Osteoblast (primary cell): ENCODE measurements at places on chromosomes 11 and 22. TPM values are rescaled to one million over a fixed set of nuclear protein-coding genes. Genes with fewer than 3 reads are reported as not detected.
A peak's percentile ranks its signal among the peaks of the same experiment; 100 is the strongest.

The DEUP1 gene
- under 0.01 TPM in 2 replicates for total RNA-seq

The RIBC2 gene
- 0.88 TPM in 1 of 2 replicates, not detected in the other for total RNA-seq

DNA sequence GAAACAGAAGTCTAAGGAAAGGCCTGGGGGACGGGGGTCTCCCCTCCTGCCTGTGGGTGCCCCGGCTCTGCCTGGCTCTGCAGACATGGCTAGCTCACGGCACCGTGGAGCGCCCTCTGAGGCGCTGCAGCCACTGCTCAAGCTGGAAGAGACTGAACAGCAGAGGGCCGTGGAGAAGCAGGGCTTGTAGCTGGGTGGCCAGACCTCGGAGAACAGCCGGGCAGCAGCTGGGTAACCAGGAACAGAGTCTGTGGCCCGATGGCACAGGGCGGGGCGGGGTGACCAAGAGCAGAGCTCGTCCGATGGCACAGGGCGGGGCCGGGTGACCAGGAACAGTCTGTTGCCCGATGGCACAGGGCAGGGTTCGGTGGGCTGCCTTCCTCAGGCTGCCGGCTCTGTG is 18.1 kb downstream of the RNH1 start:
- no peaks in the 10 kb centered on the region for H3K4me1 ChIP-seq
- peak; percentile 91 for DNase-seq
- no peak overlapping the region for H3K4me3 ChIP-seq
- H3K36me3 ChIP-seq, result peaks cover 9% of the 10 kb centered on the region
- H3K27me3 ChIP-seq, result no peaks in the 10 kb centered on the region
- no peak overlapping the region for H3K27ac ChIP-seq

GRCh38 chr22:24146791-24147353 is 34.4 kb upstream of the SUSD2 start:
- peaks cover 4% of the 10 kb centered on the region for H3K36me3 ChIP-seq
- peaks cover 27% of the 10 kb centered on the region for H3K4me1 ChIP-seq
- no peak overlapping the region for H3K4me3 ChIP-seq
- H3K27me3 ChIP-seq, result no peaks in the 10 kb centered on the region

DNA sequence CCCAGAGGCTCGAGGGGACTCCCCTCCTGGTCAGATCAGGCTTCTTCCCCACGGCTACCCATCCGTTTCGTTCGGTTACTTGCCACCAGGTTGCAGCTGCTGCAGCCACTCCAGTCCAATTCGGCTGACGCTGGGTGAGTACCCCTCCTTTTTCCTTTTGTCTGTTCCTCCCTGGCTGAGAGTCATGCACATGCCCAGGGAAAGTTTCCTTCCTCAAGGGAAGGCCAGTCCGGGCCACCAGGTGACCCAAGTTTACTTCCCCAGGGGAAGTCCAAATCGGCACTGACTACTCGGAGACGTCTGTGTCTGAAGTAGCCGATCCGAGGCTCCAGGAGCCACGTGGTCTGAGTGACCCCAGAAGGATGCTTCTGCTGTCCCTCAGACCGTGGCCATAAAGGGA is 13.2 kb upstream of the OR56A3 start:
- H3K4me1 ChIP-seq, result no peaks in the 10 kb centered on the region
- H3K36me3 ChIP-seq, result no peaks in the 10 kb centered on the region
- DNase-seq, result no peak
- no peak overlapping the region for H3K4me3 ChIP-seq
- no peak overlapping the region for H3K27ac ChIP-seq

The IMMP1L gene
- 8.7 and 11.5 TPM in 2 replicates for total RNA-seq

The IGSF9B gene
- total RNA-seq, result under 0.01 and 0.36 TPM in 2 replicates

DNA sequence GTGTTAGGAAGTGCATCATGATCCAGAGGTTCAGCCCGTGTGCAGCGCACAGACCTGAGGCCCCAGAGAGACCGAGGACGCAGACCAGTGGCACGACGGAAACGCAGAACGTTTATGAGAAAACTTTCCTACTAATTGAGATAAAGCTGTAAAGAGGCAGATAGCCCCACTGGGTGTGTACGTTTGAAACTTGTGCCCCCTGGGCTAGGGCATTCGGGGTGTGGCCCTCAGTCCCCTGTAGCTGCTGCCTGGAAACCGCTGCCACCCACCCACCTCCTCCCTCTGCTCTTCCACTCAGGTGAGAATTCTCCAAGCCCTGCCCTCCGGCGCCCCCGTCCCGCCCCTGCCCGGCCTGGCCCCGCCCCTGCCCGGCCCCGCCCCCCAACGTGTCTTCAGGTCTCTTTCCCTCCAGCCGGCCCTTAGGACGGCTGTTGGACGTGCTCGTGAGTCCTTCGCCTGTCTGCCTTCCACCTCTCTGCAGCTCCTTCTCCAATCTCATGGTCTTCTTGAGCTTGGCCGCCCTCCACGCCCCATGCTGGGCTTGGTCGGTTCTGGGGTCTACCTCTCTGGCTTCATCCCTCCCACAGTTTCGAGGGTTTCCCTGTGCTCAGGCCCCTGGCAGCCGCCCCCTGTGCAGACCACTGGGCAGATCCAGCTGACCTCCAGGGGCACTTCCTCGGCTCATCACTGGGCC is 12.1 kb downstream of the MAPK8IP2 start:
- H3K27me3 ChIP-seq, result peaks cover 4% of the 10 kb centered on the region
- H3K36me3 ChIP-seq, result no peaks in the 10 kb centered on the region
- no peak overlapping the region for H3K27ac ChIP-seq
- H3K4me3 ChIP-seq, result no peak overlapping the region
- DNase-seq, result peak; percentile 86

GRCh38 chr11:111413849-111414248 is 34.8 kb upstream of the POU2AF1 start:
- peaks cover 3% of the 10 kb centered on the region for H3K27me3 ChIP-seq
- no peaks in the 10 kb centered on the region for H3K4me1 ChIP-seq
- H3K27ac ChIP-seq, result no peak overlapping the region
- no peaks in the 10 kb centered on the region for H3K36me3 ChIP-seq
- no peak overlapping the region for H3K4me3 ChIP-seq

GRCh38 chr11:72718101-72718501 is 34.1 kb downstream of the ARAP1 start:
- H3K27me3 ChIP-seq, result no peaks in the 10 kb centered on the region
- no peak overlapping the region for H3K4me3 ChIP-seq
- peaks cover 39% of the 10 kb centered on the region for H3K4me1 ChIP-seq
- peak; percentile 57 for DNase-seq

GRCh38 chr22:48957311-48957986 is 870.2 kb downstream of the BRD1 start:
- DNase-seq, result peak; percentile 67
- H3K4me1 ChIP-seq, result no peaks in the 10 kb centered on the region
- no peaks in the 10 kb centered on the region for H3K27me3 ChIP-seq
- H3K27ac ChIP-seq, result no peak overlapping the region

GRCh38 chr11:123268156-123268555 is 73.1 kb upstream of the CLMP start:
- H3K27me3 ChIP-seq, result peaks cover 14% of the 10 kb centered on the region
- H3K27ac ChIP-seq, result no peak overlapping the region
- no peaks in the 10 kb centered on the region for H3K36me3 ChIP-seq

The B3GAT1 gene
- not detected in 2 replicates for total RNA-seq

DNA sequence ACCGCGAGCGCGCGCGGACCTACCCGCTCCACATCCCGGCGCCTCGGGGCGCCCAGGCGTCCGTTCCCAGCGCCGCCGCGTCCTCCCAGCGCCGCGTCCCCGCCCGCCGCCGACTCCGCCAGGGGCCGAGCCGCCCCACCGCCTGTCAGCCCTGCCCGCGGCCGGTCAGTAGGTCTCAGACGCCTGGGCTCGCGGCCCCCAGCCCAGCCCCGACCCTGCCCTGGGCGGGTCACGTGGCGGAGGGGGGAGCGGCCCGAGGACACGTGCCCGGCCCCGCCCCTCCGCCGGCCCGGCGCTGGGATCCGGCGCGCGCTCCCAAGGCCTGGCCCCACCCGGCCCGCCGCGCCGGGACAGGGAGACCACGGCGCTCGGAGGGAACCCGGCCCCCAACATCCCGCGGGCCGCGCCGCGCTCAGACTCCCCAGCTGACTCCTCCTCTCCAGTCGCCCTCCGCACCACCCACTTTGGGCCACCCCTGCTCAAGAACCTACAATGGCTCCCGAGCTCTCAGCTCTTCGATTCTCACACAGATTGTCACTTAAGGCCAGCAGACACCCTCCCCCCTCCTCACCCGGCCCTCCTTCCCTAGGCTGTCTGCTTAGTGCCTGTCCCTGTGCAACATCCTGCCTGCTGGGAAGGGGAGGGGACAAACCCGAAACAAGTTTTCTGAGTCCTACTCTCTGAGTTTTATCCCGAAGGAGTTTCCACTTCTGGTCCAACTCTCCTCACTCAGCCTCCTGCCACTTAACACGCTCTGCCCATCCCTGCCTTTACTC is at the start of gene RAB3IL1:
Gene RAB3IL1 (minus strand): TSS at position 233 of the 776 bp plus-strand sequence. CDS start 199 bp downstream, at position 34.
- H3K27ac ChIP-seq, result no peak within 1 kb of the TSS
- H3K36me3 ChIP-seq, result no peaks in the 10 kb centered on the region
- peaks cover 4% of the 10 kb centered on the region for H3K4me1 ChIP-seq
- peak; percentile 98 for DNase-seq

GRCh38 chr11:88354912-88355311 is 17.4 kb upstream of the CTSC start:
- no peaks in the 10 kb centered on the region for H3K36me3 ChIP-seq
- no peak overlapping the region for H3K27ac ChIP-seq
- no peak overlapping the region for H3K4me3 ChIP-seq
- DNase-seq, result no peak
- H3K27me3 ChIP-seq, result no peaks in the 10 kb centered on the region

The DDI1 gene
- under 0.01 TPM in 1 of 2 replicates, not detected in the other for total RNA-seq

The RFPL2 gene
- total RNA-seq, result not detected in 2 replicates

The SPON1 gene
- total RNA-seq, result 0.72 and 0.88 TPM in 2 replicates

DNA sequence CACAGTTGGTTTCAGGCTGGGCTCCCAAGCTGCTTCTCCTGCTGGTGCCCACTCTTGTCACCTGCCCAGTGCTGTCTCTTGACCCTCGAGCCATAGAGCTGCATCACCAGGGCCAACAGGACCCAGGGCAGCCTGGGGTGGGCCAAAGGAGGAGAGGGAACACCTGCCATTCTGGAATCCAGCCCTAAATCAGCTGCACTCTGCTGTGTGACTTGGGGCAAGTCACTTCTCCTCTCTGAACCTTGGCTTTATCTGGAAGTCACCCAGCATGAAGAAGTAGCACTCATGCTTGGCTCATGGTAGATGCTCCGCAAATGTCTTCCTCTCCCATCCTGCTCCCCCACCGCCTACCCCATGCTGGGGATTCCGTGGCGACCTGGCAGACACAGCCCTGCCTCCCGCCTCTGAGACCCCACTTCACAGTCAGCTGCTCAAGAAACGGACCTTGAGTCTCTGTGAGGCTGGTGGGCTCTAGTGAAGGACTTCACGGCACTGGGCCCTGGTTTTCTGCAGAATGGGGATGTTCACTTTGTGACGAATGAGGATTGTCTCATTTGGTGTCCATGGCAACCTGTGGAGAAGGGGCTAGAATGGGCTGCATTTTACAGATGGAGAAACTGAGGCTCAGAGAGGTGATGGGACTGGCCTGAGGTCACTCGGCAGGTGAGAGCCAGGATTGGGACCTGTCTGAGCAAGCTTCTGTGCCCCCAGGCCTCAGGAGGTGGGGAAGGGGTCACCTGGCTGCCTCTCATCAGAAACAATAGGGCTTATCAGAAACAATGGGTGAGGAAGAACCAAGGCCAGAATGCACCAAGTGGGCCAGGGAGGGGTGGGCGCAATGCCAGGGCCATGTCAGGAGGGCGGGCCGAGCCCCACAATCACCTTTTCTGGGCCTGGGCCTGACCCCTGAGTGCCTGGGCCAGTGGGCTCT is 12.4 kb downstream of the EMID1 start:
- no peaks in the 10 kb centered on the region for H3K36me3 ChIP-seq
- H3K27ac ChIP-seq, result no peak overlapping the region
- no peak overlapping the region for H3K4me3 ChIP-seq
- DNase-seq, result peak; percentile 56

DNA sequence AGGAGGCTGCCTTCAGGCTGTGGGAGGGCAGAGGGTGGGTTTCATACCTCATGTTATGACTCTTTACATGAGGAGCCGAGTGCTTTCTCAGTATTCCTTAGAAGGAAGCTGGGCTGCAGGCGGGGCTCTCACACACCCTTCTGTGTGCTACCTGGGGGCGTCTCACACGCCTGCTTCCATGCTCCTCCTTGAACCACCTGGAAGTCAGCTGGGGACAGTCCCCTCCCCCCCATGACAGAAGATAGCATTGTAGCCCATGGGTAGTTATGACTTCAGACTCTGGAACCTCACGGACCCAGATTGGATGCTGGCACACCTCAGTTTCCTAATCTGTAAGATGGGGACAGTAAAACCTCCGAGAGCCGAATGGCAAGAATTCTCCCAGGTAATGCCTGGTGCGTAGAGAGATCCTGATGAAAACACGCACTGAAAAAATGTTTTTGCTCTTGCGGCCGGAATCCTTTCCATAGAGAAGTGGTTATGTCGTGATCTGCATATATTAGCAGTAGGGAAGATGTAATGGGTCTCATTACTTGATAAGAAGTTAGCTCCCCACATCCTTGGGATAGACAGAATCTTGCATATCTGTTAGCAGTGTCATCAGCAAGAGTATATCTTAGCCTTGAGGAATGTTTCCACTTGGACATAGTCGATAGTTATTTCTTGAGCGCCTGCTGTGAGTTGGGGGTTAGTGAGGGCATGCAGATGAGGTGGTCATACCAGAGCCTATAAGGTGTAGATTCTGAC is 4.9 kb downstream of the DAGLA start:
- H3K27ac ChIP-seq, result no peak overlapping the region
- H3K27me3 ChIP-seq, result no peaks in the 10 kb centered on the region
- H3K36me3 ChIP-seq, result no peaks in the 10 kb centered on the region
- peak; percentile 94 for DNase-seq
- H3K4me3 ChIP-seq, result no peak overlapping the region
- peaks cover 45% of the 10 kb centered on the region for H3K4me1 ChIP-seq

DNA sequence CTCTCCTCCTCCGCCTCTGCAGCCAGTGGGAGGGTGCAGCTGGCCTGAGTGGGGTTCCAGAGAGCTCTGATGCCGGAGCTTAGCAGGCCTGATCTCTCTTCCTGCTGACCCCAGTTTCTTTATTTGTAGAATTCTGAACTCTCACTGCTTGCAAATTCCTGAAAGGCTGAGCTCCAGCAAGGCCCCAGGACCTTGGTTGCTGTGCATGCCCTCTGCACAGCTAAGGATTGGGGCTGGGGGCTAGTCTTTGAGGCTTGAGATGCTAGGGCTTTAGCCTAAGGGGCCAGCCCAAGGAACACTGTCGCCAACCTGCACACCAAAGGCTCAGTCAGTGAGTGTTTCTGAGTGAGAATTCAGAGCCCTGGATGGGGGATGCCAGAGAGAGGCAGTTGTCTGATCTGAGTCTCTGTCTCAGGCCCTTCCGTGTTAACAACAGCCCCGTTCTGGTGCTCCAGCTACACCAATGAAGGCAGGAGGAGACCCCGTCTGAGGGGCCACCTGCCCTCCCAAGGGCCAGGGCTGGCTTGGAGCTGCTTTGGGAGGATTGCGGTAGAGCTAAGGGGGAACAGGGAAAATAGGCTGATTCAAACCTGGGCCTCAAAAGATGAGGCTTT is 106.0 kb upstream of the LMO1 start:
- H3K4me1 ChIP-seq, result no peaks in the 10 kb centered on the region
- DNase-seq, result no peak
- H3K27me3 ChIP-seq, result peaks cover 5% of the 10 kb centered on the region
- H3K4me3 ChIP-seq, result no peak overlapping the region
- H3K36me3 ChIP-seq, result no peaks in the 10 kb centered on the region

The MUC5AC gene
- not detected in 2 replicates for total RNA-seq
